ENCODE measurements at places on chromosomes 3 and 15. TPM values are rescaled to one million over a fixed set of nuclear protein-coding genes. Genes with fewer than 3 reads are reported as not detected.

- H3K4me1 ChIP-seq, result no peaks in the 10 kb centered on the region
- H3K27me3 ChIP-seq, result peaks cover 12% of the 10 kb centered on the region
- no peak for DNase-seq
- no peak overlapping the region for H3K4me3 ChIP-seq
- no peak overlapping the region for H3K27ac ChIP-seq
- no peaks in the 10 kb centered on the region for H3K36me3 ChIP-seq
Measured at GRCh38 chr15:76168237-76168984, 108.6 kb downstream of the TMEM266 start.

DNA sequence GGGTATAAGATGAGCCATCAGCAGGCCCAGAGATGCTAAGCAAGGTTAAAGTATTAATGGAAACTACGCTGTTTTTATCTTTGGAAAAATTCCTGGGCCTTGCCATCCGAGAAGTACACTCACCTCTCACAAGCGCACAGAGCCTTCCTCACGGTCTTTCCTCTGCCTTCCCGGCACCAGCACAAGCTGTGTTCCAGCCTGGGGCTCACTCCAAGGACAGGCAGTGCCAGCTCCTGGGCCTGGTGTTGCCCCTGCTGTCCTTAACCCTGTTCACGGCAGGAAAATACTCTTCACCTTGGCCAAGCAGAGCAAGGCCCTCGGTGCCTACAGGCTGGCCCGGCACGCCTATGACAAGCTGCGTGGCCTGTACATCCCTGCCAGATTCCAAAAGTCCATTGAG is 14.3 kb upstream of the RHO start:
- H3K4me3 ChIP-seq, result no peak overlapping the region
- no peak overlapping the region for H3K27ac ChIP-seq
- H3K36me3 ChIP-seq, result peaks cover 16% of the 10 kb centered on the region
- no peak for DNase-seq

DNA sequence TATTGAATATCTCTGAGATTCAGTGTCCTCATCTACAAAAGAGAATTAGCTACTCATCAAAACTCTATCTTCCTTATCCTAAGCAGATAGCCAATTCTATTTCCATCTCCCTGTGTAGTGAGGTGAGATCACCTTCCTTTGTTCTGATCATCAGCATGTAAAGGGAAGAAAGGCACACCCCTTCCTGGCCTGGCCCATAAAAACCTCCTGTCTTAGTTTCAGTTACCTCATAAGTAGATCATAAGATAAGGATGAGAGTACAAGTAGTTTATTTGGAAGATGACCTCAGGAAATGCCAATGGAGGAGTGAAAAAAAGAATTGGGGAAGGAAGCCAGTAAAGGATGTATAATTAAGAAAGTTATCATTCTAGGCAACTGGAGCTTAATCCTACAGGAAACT is 114.5 kb upstream of the GADL1 start:
- no peak for DNase-seq
- H3K36me3 ChIP-seq, result no peaks in the 10 kb centered on the region
- no peak overlapping the region for H3K27ac ChIP-seq
- peaks cover 7% of the 10 kb centered on the region for H3K4me1 ChIP-seq
- H3K27me3 ChIP-seq, result no peaks in the 10 kb centered on the region
- H3K4me3 ChIP-seq, result no peak overlapping the region

DNA sequence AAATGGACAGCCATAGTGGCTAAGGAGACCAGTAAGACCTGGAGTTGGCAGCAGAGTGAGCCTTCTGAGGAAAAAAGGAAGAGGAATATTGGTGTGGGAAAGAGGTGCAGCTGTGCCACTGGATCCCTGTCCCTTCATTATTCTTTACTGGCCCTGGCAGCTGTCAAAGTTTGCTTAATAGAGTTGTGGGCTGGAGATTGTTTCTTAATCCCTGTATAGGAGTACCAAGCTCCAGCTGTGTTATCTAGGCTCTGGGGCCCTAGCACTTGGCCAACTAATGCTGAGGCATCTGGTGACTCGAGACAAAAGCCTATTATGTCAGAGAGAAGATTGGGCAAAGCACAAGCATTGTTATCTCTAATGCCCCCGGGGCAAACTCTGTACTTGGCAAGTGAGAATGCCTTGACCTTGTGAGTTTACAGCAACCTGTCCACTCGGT is 61.4 kb downstream of the ZNF609 start:
- peaks cover 38% of the 10 kb centered on the region for H3K4me1 ChIP-seq
- peak overlapping the region; percentile 20 for H3K4me3 ChIP-seq
- no peaks in the 10 kb centered on the region for H3K27me3 ChIP-seq
- no peak for DNase-seq
- H3K27ac ChIP-seq, result peak overlapping the region; percentile 93

GRM2 gene
- total RNA-seq, result 0.82 TPM

Data from progenitor cell of endocrine pancreas (in vitro differentiated cells).